HuH-7 (cell line): ENCODE measurements at places on chromosomes 7 and 10.
A peak's percentile ranks its signal among the peaks of the same experiment; 100 is the strongest.

GRCh38 chr7:14420768-14421167, 431.3 kb upstream of the ETV1 start:
- DNase-seq, result no peak

DNA sequence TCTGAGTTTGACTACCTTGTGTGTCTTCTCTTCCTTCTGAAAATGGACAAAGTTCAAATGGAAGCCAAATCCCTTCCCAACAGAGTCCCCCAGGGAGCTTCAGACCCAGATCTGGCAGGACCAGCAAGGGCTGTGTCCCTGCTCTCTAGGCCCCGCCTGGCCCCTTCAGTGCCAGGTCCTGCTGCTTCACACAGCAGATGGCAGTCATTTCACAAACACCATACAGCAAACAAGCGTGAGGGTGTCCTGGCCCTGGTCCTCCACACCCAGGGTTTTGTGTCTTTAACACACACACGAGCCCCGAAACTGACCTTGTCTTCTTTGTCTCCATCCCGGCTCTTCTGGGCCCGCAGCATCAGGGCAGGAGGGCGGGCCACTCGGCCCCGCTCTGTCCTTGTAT, 145.0 kb downstream of the TCERG1L start:
- DNase-seq, result no peak

DNA sequence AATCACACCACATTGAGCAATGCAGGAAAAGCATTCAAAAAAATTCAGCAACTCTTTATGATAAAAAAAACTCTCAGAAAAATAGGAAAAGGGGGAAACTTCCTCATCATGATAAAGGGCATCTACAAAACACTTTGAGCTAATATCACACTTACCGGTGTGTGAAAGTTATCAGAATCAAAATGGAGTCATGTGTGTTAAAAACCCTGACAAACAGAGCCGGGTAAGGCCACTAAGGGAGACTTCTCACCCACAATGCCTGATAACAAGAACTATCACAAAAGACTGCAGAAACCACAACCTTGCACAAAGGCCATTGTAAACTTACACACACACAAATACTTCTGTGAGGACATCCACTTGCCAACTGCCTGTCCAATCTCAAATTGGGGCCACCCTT, 34.8 kb upstream of the SMARCD3 start:
- no peak for DNase-seq

DNA sequence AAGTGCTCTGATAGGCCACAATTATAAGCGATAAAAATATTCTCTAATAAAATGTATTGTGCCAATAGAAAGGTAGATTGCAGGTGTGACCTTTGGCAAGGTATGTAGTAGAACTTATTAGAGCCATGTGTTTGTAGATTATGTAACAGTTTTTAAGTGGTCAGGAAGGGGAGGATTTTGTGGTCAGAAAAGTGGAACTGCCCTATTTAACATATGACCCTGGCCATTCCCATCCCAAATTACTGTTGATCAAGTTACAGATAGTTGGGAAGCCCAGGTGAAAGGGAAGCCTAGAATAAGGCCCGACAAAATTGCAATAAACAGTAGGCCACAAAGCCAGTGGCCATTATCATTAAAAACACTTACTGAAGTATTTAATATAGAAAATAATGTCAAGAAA, 89.2 kb downstream of the SPAG6 start:
- DNase-seq, result no peak

DNA sequence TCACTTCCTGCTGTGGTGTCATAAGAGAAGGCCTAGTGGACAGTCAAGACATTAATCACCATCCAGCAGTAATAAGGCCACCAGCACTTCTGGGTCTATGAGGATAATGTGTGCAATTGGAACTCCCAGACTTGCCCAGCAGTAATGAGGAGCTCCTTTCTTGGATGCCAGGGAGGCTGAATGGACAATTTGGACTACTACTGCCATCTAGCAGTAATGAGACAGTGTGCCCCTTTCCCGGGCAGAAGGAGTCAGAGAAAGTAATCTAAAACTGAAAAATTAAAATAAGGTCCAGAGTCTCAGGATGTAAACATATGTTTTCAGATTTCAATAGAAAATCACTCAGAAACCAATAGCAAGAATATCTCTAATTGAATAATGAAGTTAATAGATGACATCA, 400.4 kb downstream of the CDC14C start:
- DNase-seq, result no peak

- no peak for DNase-seq
Observed at GRCh38 chr10:80155696-80156215, 23.2 kb downstream of the PLAC9 start.

DNA sequence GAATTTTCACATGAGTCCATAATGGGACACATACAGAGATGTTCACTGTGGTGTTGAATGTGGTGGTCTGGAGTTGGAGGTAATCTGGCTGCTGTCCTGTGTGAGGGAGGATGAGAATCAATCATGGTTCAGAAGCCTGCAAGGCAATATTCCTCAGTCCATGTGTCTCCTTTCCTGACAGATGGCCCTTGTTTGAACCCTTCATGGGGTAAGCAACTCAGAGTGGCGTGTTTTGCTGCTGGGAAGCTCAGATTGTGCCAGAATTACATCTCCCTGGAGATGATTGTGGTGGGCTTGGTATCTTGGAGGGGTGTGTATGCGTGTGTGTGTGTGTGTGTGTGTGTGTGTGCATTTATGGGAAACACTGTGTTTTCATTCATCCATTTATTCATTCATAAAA, 44.5 kb upstream of the COMTD1 start:
- no peak for DNase-seq

- no peak for DNase-seq
Observed at GRCh38 chr7:16301291-16301690, 120.0 kb downstream of the CRPPA start.

DNA sequence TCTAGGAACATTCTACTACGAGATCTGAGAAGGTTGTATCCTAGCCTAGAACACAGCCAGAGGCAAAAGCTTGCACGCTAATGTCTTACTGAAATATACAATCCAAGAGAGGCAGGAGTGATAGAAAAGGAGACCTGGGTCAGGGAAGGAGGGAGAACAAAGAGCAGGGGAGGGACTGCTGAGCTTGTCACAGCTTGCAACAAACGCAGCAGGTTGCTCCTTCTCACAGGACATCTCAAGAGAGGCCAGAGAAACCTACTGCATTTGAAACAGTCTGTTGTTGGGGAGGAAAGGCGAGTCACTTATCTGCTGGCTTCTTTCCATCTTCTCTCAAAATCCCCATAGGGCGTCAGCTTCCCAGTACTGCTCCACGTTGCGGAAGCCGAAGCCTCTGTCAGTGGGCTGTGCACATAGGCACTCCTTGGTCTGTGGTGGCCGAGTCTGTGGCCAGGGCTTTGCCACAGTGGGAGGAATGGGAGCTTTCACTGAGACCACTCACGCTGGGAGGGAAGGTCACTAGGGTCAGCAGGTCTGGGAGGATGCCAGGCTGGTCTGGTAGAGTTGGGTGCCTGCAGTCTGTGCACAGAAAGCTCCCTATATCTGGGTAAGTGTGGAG, 25.8 kb upstream of the GPNMB start:
- no peak for DNase-seq

- DNase-seq, result no peak
Observed at GRCh38 chr7:86762129-86762528, 118.4 kb downstream of the GRM3 start.

GRCh38 chr10:31822616-31823318, 105.9 kb downstream of the ARHGAP12 start:
- no peak for DNase-seq

- DNase-seq, result no peak
Observed at GRCh38 chr10:16491933-16492332, 29.7 kb downstream of the C1QL3 start.

GRCh38 chr10:100728928-100729861, 16.2 kb upstream of the PAX2 start:
- DNase-seq, result peak; percentile 87

GRCh38 chr10:111481261-111481826, 404.5 kb downstream of the ADRA2A start:
- no peak for DNase-seq

DNA sequence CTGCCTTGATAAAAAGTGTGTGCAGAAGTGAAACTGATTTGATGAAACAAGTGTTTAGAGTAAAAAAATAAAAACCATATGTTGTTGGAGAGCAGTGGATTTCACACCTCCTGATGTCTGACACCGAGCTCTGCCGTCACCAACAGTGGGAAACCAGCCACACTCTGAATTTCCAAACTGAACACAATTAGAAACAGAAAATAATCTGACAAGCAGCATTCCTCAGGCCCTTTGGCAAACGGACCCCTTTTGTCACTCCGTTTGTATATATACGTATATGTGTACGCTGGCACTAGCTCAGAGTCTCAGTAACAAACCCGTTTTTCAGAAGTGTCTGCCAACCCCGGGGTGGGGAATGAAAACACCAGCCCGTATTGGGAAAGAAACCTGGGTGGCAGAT, 32.4 kb downstream of the TACC2 start:
- DNase-seq, result no peak

DNA sequence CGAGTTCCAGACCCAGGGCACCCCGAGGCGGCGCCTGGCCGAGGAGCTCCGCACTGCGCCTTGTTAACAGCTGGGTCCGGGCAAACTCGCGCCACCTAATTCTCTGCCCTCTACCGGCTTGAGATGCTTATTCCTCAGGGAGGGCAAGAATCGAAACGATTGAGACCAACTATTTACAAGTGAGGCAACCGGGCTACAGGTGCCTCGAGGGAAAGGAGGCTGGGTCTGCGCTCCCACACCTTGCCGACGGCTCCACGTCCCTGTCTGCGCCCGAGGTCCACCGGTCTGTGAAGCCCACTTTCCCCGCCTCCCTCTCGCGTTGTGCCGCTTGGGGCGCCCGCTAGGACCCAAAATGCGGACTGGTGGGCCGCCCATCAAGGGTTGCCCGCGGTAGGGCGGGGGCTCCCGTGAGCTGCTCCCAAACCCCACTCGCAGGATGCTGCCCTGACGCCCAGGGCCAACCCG, 527 bp downstream of the AKR1B1 start:
- DNase-seq, result no peak

- no peak for DNase-seq
Observed at GRCh38 chr10:11378835-11379234, 232.6 kb downstream of the USP6NL start.

- no peak for DNase-seq
Observed at GRCh38 chr7:142833174-142834048, 21.5 kb upstream of the EPHB6 start.

DNA sequence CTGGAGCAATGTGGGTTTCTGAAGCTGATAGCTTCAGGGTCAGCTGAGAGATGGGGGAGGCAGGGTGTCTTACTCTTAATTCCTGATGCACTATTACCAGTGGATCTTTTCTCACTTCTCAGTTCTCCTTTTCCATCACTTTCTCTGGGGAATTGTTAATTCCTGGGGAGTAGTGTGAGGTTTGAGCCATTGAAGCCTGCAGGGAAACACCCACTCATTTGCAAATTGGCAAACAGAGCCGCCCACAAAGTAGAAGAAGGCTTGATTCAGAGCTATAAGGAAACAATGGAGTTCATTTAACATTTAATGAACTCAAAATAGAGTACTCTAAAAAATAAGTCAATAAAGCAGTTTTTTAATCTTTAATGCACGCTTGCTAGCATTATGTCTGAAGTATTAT, 4.3 kb upstream of the TECTB start:
- DNase-seq, result no peak

GRCh38 chr10:86340176-86340990, 26.2 kb downstream of the GRID1 start:
- no peak for DNase-seq

DNA sequence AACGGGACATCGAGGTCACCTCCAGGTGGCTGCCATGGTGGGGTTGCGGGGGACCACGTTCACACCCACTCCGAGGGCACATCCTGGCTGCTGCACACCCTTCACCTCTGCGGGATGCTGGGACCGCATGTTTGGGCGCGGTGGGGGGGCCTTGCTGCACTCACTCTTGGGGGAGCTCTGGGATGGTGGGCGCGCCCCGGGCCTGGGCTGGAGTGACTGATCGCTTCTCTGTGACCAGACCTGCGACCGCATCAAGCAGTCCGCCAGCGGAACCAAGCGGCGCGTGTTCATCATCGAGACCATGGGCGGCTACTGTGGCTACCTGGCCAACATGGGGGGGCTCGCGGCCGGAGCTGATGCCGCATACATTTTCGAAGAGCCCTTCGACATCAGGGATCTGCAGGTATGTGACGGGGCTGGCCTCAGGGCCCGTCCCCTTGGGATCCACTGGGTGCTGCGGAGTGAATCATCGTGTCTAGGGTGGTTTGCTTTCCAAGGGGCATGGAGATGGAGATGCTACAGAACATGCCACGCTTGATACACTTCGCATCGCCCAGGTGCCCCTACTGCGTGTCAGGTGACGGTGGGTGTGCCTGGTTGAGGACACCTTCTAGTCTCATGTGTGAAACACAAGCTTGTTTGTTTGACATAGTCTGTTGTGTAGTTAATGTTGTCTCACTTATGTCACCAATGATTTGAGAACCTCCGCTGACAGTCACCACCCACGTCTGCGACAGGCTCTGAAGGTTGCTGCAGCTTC, 42.8 kb downstream of the PITRM1 start:
- DNase-seq, result no peak

DNA sequence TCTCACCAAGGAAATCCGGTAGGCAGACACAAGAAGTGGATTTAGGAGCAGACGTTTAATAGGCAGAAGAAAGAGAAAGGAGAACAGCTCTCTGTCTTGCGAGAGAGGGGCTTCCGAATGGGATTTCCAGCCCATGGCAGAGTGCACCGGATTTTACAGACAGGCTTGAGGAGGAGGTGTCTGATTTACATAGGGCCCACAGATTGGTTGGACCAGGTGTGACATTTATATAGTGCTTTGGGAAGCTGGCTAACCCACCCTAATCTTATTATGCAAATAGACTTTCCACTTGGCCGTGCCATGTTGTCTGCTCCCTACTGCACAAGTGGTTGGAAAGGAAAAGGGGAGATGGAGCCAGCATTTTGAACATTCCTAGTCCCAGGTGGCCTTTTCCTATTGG, 57.8 kb downstream of the ANKMY2 start:
- no peak for DNase-seq

DNA sequence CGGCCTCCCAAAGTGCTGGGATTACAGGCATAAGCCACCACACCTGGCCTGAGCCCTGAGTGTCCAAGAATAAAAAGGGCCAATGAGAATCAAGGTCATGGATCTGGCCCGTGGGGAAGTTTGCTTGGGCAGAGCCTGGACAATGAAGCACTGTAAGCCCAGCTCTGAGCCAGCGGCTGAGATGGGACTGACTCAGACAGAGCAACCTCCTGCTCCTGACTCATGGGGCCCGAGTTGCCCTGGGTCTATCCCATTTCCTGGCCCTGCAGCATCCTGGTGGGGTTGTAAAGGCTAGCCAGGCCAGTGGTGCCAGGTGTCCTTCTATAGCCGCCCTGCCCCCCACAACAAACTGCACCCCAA, 5.2 kb upstream of the MYH16 start:
- peak; percentile 52 for DNase-seq

DNA sequence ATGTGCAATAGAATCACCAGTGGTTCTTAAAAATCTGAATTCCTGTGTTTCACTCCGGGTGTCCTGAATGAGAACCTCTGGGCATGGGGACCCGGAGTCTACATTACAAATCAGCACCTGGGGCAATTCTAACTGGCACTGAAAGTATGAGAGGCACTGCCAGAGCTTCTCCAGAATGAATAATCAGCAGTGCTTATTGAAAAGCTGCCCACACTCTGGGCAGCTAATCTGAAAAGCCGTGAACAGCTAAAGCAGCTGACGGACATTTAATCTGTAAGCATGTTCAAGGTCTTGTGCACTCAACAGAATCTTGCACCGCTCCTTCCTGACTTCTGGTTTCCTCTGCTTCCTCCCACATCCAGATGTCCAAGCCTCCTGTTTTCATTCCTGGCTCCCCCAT, 113.3 kb upstream of the KIF5B start:
- DNase-seq, result no peak
